ENCODE measurements at places on chromosomes 2 and 18.
A peak's percentile ranks its signal among the peaks of the same experiment; 100 is the strongest.

DNA sequence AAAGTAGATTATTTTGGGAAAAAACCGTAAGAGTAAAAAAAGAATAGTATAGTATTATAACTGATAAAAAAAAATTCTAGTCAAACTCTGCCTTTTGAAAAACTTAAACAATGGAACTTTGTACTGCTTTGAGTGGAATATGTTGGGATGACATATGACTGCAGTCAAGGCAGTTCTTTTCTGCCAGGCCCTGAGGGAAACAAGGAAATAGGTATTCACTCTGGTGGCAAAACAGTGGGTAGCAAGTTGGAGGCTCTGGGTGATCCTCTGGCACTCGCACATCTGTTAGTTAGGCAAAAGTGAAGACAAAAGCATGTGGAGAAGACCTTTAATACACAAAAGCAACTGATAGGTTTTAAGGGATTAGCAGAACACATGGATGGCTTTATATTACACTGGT, 102.2 kb downstream of the ARHGEF33 start:
- no peak for DNase-seq

DNA sequence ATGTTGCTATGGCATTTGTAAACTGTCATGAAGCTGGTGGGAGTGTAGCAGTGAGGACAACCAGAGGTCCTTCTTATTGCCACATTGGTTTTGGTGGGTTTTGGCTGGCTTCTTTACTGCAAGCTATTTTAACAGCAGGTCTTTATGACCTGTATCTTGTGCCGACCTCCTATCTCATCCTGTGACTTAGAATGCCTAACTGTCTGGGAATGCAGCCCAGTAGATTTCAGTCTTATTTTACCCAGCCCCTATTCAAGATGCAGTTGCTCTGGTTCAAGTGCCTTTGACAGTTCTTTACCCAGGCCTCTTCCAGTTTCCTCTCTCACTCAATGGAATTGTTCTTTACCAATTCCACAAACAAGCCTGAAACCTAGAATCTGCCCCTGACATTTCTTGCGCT, 145.1 kb downstream of the KCNE4 start:
- DNase-seq: no peak

DNA sequence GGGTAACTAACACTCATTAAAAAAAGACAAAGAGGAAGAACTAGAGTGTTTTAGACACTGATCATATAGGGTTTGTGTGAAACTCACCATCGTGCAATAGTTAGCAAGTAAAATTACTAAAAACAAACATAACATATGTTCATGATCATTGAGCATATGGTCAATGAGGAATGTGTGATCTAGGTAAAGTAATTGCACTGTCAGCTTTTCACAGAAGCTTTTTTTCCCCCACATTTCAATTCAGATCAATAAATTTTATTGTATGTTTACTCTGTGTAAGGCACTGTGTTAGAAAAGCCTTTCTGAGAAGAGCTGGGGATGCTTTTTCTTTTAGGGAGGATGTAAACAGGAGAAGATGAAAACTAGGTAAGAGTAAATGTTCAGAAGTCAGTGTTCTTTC, 348.2 kb downstream of the LRP1B start:
- DNase-seq: no peak

- DNase-seq: no peak
Measured at GRCh38 chr2:135898234-135898786, 22.1 kb upstream of the MCM6 start.

DNA sequence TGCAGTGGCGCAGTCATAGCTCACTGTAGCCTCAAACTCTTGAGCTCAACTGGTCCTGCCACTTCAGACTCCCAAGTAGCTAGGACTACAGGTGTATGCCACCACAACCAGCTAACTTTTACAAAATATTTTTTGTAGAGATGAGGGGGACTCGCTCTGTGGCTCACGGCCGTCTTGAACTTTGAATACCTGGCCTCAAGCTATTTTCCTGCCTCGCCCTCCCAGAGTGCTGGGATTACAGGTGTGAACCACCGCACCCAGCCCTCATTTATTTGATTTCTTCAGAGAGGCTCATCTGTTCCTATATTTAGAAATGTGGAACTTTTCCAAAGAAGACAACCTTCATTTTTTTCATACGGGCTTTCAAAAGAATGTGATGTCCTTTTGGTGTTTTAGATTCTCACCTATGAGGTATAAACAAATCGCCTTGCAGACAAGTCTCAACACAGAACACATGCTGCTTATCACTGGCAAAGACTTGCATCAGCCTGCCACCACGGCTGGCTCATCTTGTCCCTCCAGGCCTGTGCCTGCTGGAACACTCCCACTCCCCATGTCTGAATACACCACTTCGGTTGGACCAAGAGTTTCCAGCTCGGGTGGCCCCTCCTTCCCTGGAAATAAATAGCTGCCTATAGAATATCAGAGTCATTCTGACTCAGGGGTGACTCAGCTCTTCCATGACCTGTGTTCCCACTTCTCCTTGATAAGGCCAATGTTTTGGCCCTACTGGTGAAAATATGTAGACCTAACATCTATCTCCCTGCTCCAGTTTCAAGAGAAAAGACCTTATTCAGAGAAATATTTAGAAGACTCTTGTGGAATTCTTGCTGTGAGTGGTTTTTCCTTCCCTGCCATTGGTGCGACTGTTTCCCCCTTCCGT, 202.6 kb downstream of the TGIF1 start:
- DNase-seq: peak; percentile 98

DNA sequence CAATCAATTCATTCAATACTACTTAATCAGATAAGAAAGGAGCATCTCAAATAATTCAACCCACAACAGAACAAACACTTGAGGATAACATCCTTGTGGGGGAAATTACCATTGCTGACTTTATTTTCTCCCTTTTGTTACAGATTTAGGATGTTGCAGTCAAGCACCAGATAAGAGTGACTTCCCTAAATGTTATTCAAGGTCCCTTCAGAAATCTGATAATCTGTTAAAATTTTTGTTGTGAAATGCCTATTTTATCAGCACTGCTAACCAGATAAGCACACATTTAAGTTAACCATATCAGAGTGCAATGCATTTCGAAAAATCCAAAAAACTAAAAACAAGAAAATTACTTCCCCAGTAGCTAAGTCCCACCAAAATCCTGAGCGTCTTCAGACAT, 33.5 kb downstream of the SUMO1 start:
- no peak for DNase-seq

DNA sequence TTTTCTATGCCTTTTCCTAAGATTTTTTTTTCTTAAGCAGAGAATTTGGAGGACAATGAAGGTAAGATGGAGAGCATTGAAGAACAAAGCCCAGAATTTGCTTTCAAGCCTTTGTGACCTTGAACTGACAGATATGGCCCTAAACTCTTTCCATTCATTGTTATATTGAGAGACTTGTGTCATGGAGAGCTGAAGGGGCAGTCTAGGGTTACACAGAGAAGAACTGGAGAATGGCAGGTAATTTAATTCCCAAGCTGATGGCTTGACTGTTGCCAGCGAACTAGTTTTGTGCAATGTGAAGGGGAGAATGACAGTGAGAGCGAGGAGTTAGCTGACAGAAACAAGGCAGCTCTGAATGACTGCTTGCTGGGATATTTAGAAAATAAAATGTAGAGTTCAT, 1344.2 kb downstream of the LRP1B start:
- no peak for DNase-seq

- DNase-seq: no peak
Measured at GRCh38 chr2:31234683-31235503, 941 bp downstream of the EHD3 start.

DNA sequence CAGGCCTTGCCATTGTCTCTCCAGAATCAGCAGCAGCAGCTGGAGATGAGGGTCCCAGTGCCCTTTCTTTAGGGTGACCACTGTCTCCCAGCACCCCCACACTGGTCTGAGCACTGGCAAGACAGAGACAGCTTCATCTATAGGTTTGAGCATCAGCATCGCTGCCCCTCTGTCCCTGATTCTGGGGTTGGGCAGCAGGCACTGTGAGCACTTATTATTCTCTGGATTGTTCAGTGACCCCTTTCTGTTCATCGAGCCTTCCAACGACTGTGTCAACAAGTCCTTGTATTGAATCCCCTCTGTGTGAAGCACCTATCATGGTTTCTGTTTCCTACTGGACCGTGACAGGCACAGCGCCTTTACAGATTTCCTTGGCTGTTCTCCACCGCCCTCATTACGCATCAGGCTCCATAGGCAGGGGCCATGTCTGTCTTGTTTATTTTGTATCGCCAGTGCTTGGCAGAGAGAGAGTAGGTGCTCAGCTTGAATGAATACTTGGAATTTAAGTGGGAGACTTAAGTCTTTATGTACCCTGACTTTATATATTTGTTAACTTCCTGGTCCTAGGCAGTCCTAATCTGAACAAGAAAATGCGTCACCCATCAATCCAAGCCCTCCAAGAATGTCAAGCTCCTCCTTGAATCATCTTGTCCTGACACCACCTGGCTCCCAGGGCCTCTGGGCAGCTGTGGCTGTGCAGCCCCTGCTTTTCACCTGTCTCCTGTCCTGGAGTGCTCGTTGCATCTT, 11.4 kb downstream of the MALL start:
- no peak for DNase-seq

DNA sequence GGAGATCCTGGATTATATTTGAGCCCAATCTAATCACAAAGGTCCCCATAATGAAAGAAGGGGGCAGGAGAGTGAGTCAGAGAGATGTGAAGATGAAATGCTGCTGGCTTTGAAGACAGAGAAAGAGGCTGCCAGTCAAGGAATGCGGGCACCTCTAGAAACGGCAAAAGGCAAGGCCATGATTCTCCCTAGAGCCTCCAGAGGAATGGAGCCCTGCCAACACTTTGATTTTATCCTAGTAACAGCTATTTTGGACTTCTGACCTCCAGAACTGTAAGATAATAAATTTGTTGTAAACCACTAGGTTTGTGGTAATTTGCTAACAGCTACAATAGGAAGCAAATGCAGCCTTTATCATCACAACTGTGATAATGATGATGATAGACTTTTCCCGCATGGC, 32.9 kb downstream of the LBH start:
- DNase-seq: no peak

Data from ELR (cell line).